ENCODE measurements at places on chromosomes 1 and 21.
A peak's percentile ranks its signal among the peaks of the same experiment; 100 is the strongest.

GRCh38 chr21:31503939-31504338, 155.6 kb upstream of the SOD1 start:
- DNase-seq, result no peak

DNA sequence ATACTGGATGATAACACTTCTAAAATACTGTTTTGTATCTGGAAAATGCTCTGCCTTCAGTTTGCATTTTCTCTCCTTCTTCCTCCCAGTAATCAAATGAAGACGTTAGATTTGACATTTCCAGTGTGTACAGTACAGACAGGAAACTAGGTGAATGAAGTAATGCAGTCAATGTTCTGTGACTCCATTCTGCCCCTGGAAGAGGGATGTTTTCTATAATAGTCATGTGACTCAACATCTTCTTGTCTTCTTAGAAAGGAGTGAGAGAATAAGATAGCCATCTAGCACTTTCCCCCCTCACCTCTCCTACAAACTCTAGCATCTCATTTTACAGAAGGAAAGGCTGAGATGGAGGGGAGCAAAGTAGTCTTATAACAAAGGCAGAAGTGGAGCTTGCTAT, 77.6 kb downstream of the DDR2 start:
- DNase-seq, result no peak

DNA sequence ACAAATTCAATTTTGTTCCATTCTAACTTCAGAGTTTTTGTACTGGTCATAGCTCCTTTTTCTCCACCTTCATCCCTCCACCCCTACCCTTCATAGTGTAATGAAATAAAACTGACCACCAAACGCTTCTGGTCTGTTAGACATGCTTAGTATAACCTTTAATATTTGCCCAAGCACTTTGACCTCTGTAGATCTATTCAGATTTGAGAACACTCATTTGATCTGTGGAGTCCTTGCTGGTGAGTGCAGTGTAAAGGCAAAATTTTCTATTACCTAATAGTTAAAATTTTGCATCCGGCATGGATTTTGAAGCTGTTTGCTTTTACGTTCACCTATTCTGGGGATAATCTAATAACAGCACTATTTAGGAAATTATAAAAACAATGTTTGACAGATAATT, 41.2 kb downstream of the TMEM200B start:
- DNase-seq, result no peak

DNA sequence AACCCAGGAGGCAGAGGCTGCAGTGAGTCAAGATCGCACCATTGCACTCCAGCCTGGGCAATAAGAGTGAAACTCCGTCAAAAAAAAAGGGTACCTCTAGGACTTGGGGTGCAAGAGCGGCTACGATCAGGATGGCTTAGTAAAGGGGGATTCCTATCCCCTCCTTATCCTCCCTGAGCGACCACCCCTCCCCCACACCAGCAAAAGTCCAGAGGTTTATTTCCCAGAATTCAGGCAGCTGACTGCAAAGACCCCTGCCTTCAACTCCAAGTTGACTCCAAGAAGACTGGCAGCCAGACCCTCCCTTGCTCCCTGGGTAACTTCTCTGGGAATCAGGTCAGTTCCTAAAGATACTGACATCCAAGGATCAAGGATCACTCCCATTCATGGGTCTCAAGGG, 12.4 kb upstream of the PRDM16 start:
- DNase-seq, result no peak

GRCh38 chr1:223553957-223554356, 111.5 kb downstream of the CAPN8 start:
- DNase-seq, result no peak

DNA sequence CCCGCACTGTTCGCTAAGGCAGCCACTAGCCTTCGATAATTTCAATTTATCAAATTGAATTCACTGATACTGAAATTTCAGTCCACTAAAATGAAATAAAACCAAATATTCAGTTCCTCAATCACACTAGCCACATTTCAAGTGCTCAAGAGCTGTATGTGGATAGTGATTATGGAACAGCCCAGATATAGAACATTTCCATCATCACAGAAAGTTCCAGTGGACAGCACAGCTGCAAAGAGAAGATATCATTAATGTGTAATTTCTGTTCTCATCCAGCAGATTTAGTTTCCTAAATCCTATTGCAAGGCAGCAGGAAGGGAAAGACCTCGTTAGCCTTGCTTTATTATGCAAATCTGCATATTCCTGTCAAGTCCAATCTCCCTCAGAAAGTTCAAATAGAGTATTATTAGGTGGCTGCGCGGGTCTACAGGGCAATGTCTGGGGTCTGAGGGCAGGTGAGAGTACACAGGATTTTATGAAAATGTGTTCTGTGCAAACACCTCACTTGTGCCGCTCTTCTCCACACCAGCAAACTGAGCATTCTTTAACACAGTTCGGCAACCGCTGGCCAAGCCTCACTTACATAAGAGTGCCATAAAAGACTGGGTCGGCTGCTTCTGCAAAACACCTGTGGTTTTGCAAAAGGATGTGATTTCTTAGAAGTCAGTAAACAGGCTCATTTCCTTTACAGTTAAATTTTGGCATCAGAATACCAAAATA, 22.4 kb downstream of the CAPZB start:
- no peak for DNase-seq

GRCh38 chr1:236099355-236099974, 34.6 kb upstream of the NID1 start:
- DNase-seq, result no peak

GRCh38 chr1:204110894-204111633, 38.1 kb downstream of the SOX13 start:
- no peak for DNase-seq

- no peak for DNase-seq
These were observed 18.4 kb upstream of the TNFRSF1B start for GRCh38 chr1:12148160-12148957.

- no peak for DNase-seq
These were observed 175.0 kb upstream of the COL11A1 start for GRCh38 chr1:103283371-103283770.

GRCh38 chr1:84370831-84371394, 27.4 kb upstream of the DNASE2B start:
- no peak for DNase-seq

- no peak for DNase-seq
These were observed 75.9 kb upstream of the ARHGEF16 start for GRCh38 chr1:3378411-3379208.

DNA sequence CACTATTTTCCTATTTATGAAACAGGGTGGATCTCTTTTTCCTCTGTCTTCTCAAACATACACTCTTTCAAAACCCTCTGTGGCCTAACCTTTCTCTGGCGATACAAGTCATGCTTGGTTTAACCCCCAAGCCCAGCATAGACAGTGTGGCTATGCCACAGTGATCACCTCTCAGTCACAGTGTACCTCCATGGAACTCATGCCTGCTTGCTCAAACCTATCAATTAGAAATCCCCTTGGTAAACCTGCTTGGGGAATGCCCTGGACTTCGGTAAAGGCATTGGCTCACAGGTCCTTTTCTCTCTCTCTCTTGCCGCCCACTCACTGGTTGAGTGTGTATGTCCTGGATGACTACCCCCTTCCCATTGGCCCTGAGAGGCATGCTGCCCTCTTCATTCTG, 147.5 kb downstream of the CYYR1 start:
- no peak for DNase-seq

GRCh38 chr1:101293461-101294051, 56.7 kb downstream of the S1PR1 start:
- no peak for DNase-seq

GRCh38 chr1:175783126-175783722, 39.8 kb upstream of the TNR start:
- no peak for DNase-seq

DNA sequence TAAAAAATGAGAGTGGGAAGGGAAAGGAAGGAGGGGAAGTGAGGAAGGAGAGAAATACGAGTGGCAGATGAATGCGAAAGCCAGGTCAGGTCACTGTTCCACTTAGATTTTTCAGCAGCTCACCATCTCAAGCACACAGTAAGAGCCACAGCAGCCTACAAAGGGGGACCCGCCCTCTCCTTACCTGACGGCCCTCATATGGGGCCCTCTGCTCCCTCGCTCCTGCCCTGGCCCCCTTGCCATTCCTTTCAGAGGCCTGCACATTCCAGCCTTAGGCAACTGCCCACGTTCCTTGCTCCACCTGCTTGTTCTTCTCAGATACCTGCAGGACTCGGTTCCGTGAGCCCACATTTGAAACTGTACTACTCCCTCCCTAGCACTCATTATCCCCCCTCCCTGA, 22.0 kb downstream of the VPS26C start:
- no peak for DNase-seq

DNA sequence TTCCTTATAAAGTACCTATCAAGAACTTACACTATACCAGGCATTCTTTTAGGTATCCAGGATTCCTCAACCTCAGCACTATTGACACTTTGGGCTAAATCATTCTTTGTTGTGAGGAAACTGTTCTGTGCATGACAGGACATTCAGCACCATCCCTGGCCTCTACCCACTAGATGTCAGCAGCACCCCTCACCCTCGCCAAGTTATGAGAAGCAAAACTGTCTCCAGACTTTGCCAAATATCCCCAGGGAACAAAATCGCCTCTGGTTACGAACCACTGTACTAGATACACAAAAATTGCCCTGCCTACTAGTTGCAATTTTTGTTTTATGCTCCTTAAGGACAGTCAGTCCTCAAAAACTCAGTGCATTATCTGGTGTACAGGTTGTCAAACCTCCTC, 35.7 kb downstream of the PALMD start:
- no peak for DNase-seq

GRCh38 chr1:205950280-205950679, 7.0 kb upstream of the SLC26A9 start:
- DNase-seq, result no peak

DNA sequence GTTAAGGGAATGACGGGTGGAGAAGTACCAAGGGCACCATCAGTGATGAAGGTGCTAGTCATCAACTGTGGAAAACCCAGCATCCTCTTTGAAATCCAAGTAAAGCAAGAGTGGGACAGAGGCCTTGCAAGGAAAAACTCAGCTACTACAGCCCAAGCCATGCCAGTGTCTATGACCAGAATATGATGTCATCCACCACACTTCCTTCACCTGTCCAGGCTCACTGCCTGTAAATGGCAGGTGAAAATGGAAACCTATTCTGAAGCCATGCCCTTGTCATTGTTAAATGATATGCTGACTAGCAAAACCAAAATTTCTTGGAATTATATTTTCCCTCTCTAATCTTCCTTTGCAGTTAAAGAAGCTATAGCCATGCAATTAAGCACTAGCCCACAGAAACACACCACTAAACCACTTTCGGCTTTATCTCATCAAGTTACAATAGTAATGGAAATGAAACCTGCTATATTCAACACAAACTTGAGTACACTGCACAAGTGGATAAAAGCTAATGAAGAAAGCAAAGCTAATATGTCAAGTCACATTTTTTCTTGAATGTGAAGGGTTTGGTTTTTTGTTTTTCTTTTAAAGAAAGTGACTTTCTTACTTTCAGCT, 96.3 kb upstream of the RALGPS2 start:
- DNase-seq, result no peak

DNA sequence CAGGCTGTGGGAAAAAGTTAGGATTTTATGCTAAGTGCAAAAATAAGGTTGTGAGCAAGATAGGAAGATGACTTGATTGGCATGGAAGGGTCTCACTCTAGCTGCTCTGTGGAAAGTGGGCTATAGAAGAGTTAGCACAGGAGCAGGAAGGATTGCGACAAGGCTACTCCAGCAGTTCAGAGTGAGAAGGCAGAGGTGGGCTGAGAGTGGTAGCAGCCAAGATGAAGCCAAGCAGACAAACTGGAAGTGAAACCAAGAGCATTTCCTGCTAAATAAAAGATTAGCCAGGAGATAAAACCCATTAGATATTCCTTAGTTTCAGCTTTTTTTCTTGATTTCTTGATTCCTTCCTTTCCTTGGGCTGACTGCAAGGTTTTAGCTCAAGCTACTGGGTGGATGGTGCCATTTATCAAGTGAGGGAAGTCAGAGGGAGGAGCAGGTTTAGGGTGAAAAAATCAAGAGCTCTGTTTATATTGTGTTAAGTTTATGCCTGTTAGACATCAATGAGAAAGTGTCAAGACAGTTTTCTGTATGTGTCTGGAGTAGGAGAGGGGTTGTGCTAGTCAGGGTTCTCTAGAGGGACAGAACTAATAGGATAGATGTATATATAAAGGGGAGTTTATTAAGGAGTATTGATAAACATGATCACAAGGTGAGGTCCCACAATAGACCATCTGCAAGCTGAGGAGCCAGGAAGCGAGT, 33.1 kb upstream of the ZNF644 start:
- DNase-seq, result peak; percentile 49

DNA sequence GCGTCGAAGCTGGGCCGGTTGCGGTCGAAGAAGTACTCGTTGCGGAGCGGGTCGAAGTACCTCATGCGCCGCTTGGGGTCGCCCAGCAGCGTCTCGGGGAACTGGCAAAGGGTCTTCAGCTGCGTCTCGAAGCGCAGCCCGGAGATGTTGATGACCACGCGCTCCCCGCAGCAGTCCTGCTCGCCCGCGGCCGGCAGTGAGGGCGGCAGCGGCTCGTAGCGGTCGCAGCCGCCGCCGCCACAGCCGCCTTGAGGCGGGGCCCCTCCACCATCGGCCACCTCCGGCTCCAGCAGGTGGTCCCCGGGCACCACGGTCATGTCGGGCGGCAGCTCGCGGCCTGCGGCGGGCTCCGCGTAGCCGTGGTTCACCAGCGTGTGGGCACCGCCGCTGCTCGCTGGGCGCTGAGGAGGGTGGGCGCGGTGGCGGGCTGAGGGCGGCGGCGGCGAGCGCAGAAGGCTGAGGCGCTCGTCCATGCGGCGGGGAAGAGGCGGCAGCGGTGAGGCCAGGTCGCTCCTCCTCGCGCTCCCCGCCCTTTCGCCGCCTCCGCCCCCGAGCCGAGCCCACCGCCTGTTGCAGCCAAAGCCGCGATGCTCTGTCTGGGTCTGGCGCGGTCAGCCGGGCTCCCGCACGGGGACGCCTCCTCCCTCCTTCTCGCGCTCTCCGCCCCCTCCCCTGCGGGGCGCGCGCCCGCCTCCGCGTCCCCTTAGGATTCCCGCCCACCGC, at the start of gene KCNA3:
Gene KCNA3 (minus strand): TSS at position 604 of the 723 bp plus-strand sequence. CDS start 131 bp downstream, at position 473.
- no peak for DNase-seq

All from inflammatory macrophage treated with lipopolysaccharide for 4 hours (primary cell).